NCI-H345 (cell line): ENCODE measurements at places on chromosomes 2 and 18.

DNA sequence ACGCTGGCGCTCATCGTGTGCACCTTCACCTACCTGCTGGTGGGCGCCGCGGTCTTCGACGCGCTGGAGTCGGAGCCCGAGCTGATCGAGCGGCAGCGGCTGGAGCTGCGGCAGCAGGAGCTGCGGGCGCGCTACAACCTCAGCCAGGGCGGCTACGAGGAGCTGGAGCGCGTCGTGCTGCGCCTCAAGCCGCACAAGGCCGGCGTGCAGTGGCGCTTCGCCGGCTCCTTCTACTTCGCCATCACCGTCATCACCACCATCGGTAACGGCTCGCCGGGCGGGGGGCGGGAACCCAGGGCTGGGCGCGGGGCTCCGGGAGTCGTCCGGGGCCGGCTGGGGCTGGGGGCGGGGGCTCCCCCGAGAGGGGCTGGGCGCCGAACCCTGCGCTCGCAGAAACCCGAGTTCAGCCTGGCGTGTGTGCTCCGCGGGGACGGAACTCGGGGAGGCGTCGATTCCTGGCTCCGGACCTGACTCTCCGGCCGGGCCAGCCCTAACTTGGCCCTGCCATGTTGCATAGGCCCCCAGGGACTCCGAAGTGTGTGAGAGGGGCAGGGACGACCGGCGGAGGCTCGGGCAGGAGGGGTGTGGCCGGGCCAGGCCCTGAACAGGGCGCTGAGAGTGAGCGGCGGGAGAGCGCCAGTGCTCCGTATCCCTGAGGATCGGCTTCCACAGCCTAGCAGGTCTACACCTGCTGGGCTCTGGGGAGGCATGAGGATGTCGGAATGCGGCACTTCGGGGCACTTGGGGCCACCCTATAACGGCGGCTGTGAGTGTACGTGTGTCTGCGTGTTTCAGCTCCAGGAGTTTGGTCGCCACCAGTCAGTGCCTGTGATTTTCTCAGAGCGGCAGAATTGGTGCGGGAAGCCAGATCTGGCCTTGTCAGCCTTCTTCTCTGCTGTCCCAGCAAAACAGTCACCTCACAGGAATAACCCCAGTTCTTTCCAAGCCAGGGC is 651 bp downstream of the KCNK3 start:
- peak; percentile 69 for DNase-seq

GRCh38 chr2:145623136-145623535 is 1103.2 kb upstream of the ZEB2 start:
- no peak for DNase-seq

GRCh38 chr2:5668682-5669250 is 23.4 kb upstream of the SOX11 start:
- no peak for DNase-seq

GRCh38 chr18:9293948-9294347 is 40.6 kb upstream of the TWSG1 start:
- no peak for DNase-seq

DNA sequence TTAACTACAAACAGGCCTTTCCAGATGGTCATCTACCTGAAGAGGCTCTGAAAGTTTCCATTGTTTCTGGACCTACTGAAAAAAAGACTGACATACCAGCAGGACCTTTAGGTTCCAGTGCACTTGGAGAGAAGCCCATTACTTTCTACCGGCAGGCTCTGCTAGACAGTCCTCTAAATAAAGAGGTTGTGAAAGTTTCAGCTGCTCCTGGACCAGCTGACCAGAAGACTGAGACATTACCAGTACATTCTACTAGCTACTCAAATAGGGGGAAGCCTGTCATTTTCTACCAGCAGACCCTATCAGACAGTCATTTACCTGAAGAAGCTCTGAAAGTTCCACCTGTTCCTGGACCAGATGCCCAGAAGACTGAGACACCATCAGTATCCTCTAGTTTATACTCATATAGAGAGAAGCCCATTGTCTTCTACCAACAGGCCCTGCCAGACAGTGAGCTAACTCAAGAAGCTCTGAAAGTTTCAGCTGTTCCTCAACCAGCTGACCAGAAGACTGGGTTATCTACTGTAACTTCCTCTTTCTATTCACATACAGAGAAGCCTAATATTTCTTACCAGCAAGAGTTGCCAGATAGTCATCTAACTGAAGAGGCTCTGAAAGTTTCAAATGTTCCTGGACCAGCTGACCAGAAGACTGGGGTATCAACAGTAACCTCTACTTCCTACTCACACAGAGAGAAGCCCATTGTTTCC is 65.8 kb downstream of the ALMS1 start:
- no peak for DNase-seq

GRCh38 chr2:36513661-36514060 is 84.3 kb downstream of the FEZ2 start:
- no peak for DNase-seq

DNA sequence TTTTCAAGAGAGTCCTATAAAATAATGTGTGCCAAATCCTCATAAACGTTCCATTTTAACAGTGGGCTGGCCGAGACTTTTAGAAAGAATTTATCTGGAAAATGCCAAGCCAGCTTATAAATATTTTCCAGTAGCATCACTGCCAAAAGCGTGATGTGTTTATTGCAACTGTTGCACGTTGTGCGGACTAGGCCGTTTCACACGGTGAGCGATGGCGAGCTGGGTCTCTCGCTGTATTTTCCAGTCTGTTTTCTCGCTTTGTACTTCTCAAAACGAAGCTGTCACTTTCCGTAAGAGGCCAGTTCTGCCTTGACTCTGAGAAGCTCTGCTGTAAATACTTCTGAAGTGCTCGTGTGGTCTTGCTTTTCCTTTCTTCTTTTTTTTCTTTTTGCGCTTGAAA is 65.0 kb upstream of the ZNF236 start:
- DNase-seq: no peak

- no peak for DNase-seq
Observed at GRCh38 chr2:123916531-123916930, 108.6 kb upstream of the CNTNAP5 start.

GRCh38 chr2:226802573-226802972 is 3.0 kb upstream of the IRS1 start:
- DNase-seq: peak; percentile 81

DNA sequence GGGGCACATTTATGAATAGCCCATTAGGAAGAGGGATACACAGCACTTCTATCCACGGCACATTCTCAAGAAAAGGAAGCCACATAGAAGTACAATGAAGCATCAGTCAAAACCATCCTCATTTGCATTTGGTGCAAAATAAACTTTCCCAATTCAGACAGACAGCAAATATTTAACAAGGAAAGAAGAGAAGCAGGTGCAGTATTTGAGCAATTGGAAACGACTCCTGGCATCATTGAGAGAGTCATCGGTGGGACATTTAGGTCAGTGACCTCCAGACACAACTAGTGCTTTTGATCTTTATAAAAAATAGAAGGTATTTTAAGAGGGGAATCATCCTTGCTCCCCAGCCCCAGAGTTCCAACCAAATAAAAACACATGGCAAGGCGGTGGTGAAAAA is 118.0 kb downstream of the MREG start:
- peak; percentile 32 for DNase-seq

DNA sequence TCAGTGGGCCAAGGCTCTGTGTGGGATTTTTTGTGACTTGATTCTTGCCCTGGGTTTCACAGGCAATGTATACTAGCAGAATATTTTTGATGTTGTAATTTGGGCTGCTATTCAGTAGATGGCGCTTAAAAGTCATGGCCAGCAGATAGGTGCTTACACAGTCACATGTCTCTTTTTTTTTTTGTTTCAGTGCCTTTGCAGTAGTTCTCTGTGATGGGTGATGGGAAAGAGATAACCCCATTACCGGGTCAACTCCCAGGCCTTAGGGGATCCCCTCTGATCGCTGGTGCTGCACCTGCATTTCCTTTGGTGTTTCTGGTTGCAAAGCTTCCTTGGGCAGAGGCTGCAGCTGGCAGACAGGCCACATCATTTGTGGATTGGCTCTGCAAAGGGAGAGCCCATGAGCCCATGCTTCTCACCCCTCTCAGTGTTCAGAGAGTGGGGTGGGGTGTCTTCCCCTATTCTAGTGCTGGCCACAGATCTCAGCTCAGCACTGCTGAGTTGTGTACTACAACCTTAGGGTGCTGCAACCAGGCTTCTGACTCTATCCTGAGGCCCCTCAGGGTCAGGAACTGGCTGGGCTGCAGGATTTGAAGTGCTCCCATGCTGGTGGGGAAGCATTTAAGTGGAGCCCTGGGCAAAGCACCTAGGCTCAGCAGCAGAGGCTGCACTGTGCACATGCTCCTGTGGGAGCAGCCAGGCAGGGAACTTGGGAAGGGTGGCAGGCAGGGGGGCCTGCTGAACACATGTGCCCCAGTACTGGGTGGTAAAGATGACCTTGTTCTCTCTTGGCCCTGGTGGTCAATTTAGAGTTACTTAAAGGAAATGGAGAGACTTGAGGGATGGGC is 219.8 kb upstream of the SPHKAP start:
- no peak for DNase-seq

- DNase-seq: peak; percentile 36
Observed at GRCh38 chr2:206084439-206084869, 1.5 kb downstream of the INO80D start.

GRCh38 chr2:141806090-141806489 is 324.7 kb downstream of the LRP1B start:
- no peak for DNase-seq

DNA sequence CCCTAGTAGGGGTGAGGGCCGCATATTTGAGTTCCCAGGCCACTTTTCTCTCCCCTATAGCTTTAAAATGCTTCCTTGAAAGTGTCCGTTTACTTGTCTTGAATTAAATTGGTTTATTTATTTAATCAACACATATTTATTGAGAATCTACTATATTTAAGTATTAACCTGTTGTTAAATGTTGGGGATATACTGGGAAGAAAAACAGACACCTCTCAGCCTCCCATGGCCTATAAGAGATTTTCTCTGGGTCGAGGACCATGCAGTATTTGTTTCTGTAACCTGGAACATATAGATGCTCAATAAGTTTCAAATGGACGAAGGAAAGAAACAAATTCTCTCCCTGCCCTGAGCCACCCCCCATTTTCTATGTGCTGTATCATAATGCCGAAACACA is 98.6 kb downstream of the INSIG2 start:
- DNase-seq: no peak

DNA sequence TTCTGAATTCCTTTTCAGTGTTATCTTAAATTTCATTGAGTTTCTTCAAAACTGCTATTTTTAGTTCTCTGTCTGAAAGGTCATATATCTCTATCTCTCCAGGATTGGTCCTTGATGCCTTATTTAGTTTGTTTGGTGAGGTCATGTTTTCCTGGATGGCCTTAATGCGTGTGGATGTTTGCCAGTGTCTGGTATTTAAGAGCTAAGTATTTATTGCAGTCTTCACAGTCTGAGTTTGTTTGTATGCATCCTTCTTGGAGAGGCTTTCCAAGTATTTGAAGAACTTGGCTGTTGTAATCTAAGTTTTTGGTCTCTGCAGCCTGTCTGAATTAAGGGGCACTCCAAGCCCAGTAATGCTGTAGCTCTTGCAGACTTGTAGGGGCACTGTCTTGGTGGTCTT is 249.3 kb downstream of the ZNF385B start:
- no peak for DNase-seq

GRCh38 chr18:37662546-37663339 is 97.1 kb upstream of the CELF4 start:
- no peak for DNase-seq

DNA sequence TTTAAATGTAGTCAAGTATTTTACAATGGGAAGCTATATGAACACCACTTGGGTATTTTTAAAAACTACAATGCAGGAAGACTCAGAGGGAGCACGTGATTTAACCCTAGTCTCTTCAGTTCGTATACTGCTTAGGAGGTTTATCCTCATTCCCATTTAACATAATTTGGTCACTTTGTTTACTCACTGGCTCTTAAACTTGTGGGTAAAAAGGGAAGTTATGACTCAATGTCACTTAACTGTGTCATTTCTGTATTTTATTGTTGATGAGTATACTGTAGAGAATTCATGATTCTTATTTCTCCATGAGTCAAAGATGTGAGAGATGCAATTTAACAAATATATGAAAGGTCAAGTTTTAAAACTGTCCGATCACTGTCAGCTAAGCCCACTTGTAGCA is 48.2 kb downstream of the SLC66A3 start:
- DNase-seq: no peak

GRCh38 chr2:86028766-86029381 is 76.8 kb downstream of the POLR1A start:
- no peak for DNase-seq

- no peak for DNase-seq
Observed at GRCh38 chr18:51038110-51038509, 8.1 kb downstream of the SMAD4 start.
